ENCODE measurements at places on chromosomes 12 and 14.

GRCh38 chr12:85825746-85826145 is 10.5 kb downstream of the RASSF9 start:
- DNase-seq: no peak

GRCh38 chr12:104042580-104042979 is 7.4 kb downstream of the GLT8D2 start:
- DNase-seq: no peak

DNA sequence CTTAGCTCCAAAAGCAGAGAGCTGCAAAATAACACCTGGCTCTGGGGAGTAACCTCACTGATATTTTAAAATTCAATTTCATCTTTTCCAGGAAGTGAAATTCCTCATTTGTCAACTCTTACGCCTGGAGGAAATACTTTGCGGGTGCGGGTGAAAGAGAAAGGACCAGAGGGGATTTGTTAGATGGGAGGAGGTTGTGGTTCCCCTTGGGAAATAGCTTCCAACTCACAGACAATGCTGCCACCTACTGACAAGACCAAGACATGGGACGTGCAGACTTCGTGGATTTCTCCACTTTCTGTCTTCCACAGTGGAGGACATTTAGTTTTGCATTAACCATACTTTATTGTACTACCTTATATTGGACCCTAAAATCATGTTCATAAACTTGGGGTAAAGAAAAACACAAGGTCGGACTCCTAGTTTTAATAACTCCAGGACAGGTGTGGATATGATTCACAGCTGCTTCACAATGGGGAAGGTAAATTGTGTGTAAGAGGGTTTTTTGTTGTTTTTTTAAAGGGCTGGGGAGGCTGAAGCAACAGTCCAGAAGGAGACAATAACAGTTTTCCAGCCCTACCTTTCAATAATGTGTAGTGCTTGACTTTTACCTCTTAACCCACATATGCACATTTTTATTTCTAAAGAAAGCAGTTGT is 10.8 kb downstream of the FBXL14 start:
- DNase-seq: peak; percentile 94

DNA sequence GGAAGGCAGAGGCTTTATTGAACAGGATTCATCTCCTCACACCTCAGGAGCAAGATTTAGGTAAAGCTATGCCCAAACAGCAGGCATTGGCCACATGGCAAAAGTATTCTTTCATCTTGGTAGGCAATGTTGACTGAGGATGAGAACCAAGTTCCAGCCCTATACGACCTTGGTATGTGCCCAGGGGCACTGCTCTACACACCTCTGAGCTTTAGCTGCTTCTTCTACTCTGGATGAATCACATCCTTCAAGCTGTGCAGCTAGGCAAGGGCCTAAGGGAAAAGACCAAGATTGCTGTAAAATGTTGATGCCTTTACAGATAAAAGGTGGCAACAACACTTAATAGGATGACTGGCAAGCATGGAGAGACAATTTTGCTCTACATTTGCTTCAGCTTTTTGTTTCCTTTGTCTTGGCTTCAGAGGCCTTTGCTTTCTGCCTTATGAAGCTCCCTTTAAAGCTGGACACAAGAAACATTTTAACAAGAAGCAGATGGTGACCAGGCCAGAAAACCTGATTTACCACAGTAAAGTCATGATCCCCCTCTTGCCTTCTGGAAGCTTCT is 183.3 kb upstream of the KITLG start:
- no peak for DNase-seq

DNA sequence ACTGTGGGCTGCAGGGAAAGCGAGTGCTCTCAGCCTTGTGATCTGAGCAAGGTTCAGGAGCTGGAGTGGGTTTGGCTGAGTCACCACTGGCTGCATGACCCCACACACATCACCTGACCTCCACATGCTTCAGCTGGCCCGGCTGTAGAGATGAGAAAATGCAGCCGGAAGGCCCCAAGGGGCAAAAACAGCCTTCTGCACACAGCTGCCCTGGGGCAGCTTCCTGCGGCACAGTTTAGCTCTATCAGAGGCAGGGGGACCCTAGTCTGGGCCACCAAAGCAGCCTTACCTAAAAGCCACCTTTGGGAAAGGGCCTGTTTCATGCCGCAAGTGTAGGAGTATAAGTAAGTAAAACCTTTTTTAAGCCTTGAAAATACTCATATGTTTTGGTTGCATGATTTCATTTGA is 123.3 kb downstream of the SSPN start:
- peak; percentile 89 for DNase-seq

DNA sequence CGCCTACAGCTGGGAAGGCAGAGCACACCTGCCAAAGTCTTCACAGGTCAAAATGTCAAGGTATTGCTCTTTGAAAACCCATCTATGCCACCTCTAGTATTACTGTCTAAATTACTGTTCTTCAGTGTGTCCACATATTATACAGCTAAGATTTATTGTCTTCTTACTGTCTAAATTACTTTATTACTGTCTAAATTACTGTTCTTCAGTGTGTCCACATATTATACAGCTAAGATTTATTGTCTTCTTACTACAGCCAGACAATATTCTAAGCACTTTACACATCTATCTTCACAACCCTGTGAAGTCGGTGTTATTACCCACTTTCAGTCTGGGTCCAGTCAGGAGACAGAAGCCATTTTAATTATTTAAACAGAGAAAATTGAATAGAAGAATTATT is 173.9 kb downstream of the MYRFL start:
- no peak for DNase-seq

DNA sequence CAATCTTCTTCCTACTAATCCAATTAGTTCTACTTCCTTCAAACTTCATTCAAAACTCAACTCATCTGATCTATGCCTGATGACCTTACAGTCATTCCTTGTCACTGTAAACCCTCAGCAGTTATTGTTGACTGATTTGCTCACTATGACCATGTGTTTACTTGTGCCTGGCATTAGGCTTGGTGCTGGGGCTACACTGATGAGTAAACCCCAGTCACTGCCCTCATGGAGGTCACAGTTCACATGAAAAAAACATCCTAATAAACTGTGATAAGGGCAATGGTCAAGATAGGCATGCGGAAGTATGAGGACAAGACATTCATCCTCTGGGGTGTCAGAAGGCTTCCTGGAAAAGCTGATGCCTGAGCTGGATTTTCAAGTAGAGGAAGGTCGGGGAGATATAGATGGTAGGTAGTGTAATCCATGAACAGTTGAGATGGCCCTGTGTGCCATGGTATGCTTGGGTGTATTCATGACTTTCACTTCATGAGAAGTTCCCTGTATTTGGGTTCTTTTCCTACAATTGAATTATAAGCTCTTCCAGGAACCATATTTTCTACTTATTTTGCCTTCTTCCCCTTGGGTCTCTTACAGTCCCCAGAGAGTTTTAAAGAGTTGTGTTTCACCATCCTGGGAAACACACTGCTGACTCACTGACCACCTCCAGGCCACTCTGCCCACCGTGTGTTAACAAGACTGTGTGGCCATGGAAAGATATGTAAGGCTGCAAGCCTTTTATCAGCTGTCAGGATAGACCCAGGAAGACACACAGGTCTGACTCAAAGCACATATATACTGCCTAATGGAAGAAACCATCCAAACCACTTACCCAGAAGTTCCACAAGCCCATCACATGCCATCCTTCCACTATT is 38.7 kb upstream of the DUSP6 start:
- peak; percentile 88 for DNase-seq

DNA sequence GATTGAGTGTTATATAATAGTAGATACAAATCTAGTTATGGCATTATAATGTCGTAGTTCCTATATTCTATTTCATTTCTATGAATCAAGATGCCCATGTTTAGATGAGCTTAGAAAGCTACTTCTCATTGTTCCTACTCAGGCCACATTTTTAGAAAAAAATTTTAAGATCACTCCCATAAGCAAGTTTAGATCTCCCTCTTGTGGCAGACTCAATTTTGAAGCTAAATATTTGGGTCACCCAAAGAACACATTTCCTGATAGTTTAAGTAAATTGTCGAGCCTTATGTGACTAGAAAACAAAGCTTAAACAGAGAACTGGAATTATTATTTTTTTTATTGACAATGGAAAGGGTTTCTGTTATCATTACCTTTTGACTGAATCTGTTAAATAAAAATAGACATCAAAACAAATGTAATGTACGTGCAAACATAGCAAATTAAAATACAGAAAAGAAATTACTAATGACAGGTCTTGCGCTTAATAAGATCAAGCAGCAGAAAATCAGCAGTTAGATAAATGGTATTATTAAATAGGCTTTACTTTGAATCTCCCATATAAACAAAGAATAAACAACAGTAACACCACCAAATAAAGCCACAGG is 180.2 kb downstream of the ACSS3 start:
- peak; percentile 54 for DNase-seq

DNA sequence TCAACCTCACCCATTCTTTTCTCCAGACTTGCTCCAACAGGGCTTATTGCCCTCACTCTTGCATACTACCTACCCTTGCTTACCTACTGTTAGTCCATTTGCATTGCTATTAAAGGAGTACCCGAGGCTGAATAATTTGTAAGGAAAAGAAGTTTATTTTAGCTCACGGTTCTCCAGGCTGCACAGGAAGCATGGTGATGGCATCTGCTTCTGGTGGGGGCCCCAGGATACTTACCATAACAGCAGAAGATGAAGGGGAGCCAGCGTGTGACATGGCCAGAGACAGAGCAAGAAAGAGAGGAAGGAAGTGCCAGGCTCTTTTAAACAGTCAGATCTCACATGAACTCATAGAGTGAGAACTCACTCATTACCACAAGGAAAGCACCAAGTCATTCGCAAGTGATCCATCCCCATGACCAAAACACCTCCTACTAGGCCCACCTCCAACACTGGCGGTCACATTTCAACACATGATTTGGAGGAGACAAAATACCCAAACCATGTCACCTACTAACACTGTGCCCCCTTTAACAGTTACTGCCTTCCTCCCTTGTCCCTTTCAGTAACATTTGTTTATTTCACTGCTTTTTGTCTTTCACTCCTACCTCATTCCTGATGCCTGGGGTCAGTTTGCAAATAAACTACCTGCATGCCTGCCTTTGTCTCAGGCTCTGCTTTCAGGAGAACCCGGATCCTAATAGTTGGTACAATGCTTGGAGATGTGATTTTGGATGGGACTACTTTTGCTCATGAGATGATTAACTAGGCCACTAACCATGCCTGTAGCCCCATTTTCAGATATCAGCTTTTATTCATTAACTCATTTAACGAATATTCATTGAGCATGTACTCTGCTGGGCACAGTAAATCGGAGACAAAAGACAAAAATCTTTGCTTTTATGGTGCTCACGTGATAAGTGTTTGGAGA is 41.6 kb upstream of the CSRP2 start:
- no peak for DNase-seq

- DNase-seq: no peak
Measured at GRCh38 chr12:39777465-39777864, 157.9 kb upstream of the ABCD2 start.

- no peak for DNase-seq
Measured at GRCh38 chr12:6354495-6355393, 12.9 kb upstream of the TNFRSF1A start.

- no peak for DNase-seq
Measured at GRCh38 chr12:57582440-57582839, 8.6 kb upstream of the PIP4K2C start.

- DNase-seq: no peak
Measured at GRCh38 chr12:105351523-105351922, 21.0 kb downstream of the C12orf75 start.

DNA sequence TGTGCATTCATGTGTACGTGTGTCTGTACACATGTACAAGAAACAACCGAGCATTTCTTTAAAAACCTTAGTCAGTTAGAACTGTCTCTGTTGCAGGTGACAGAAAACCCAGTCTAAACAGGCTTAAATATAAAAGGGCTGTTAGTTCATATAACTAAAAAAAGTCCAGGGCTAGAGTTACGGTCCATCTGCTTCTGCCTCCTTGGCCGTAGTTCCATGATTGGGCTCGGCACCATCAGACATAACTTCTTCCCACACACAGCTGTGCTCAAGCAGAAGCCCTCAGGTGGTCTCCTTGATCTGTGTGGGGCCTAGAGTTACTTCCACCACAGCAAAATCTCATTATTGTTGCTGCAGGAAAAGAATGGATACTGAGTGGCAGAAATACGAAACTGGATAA is 34.6 kb downstream of the CKB start:
- DNase-seq: no peak

DNA sequence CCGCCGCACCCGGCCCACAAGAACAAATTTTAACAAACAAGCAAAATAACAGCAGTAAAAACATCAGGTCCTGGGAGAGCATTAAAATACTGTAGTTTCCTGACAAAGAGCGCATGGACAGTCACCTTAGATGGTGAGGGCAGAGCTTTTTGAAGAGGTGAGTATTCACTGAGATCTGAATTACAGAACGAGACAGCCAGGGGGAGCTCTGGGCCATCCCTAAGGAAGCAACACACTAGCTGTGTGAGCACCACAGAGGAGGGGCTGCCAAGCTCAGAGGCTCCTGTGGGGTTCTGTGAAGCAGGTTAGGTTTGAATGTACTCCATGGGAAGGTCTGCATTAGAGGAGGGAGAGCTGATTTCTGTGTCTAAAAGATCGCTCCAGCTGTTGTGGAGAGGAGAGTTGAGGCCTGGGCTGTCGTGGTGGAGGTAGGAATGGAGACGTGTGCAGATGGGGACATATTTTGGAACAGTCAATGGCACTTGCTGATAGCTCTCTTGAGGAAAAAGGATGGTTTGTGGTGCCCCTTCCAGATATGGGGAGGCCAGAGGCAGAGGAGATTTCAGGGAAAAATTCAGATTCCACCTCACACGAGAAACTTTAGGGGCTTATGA is 72.9 kb downstream of the TRAFD1 start:
- peak; percentile 63 for DNase-seq

GRCh38 chr12:97181571-97182265 is 274.7 kb downstream of the NEDD1 start:
- no peak for DNase-seq

DNA sequence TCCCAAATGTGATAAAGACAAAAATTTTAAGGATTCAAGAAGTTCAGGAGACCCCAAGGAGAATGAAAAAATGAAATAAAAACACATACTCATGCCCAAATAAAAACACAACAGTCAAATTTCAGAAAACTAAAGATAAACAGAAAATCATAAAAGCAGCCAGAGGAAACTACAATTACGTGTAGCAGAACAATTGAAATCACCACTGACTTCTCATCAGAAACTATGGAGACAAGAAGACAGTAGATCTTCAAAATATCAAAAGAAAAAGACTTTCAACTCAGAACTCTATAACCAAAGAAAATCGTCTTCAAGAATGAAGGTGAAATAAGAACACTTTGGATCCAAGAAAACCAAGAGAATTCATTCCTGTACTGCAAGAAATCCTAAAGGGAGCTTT is 54.9 kb downstream of the DIO3 start:
- no peak for DNase-seq

GRCh38 chr14:99552572-99553216 is 51.3 kb downstream of the CCDC85C start:
- DNase-seq: no peak

Data from fibroblast of villous mesenchyme (primary cell).